ENCODE measurements at places on chromosomes 5 and 9.

DNA sequence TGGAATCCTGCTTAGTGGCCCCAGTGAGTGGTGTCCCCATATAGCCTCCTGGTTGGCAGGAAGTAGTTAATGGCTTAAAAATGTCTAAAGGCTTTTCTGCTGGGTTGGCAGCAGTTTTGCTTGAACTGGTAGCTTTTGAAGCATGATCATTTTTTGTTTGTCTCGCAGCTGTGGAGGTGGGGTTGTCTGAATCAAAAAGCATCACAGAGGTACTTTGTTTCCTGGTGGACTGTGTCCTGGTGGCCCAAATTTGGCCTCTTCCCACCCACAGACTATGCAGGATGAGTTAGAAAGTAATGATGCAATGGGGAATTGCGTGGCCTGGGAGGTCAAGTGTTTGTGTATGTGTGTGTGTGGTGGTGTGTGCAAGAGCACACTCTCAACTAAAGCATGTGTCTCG, 322.7 kb downstream of the ARHGEF28 start:
- no peak for DNase-seq

GRCh38 chr9:27924502-27924901, 351.2 kb upstream of the C9orf72 start:
- no peak for DNase-seq

GRCh38 chr9:116566677-116567488, 120.2 kb upstream of the TRIM32 start:
- no peak for DNase-seq

DNA sequence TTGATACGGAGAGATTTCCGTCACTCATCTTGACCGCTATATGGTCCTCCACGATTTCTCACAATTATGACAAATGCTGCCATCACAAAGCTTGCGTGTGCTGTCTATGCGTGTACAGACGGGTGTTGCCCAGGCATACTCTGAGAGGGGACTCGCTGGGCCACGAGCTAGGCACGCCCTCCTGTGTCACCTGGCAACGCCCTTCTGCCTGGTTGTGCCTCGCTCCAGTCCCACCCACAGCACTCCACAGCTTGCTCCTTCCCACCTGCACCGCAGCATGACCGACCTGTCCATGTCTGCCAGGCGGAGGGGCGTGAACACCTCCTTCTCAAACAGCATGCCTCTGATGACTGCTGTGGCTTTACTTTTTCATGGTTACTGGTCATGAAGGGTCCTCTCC, 55.6 kb downstream of the CAMSAP1 start:
- no peak for DNase-seq

DNA sequence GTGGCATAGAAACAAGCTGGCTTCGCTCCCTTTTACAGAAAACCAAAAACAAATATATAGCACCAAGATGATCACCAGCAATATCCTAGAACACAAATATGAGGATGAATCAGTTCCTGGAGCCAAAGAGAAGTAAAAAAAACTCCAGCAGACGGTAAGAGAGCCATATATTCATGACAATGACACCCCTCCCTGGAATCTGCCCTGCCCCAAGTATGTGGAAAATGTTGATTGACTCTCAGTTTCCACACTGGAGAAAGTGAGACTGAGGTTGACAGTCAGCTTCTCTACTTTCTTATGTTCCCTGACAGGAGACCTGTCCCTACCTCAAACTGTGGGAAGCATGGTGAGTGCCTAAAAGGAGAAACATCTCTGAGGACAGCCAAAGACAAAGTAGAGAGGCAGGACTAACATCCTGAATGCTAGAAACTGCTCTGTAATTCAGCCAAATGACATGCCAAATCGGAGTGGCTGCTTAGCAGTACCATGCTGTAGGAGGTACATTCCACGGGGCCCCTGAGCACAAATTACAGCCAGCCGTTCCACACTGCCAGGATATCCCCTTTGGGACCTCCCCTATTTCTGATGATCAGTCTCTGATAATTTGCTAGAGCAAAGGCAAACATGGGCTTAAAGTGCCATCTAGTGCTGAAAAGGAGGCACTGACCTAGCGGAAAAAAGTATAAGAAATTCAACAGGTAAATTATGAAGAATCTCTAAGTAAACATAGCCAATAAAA, 424.0 kb upstream of the RGMB start:
- DNase-seq: no peak

GRCh38 chr5:14676320-14676719, 11.8 kb downstream of the OTULIN start:
- no peak for DNase-seq

DNA sequence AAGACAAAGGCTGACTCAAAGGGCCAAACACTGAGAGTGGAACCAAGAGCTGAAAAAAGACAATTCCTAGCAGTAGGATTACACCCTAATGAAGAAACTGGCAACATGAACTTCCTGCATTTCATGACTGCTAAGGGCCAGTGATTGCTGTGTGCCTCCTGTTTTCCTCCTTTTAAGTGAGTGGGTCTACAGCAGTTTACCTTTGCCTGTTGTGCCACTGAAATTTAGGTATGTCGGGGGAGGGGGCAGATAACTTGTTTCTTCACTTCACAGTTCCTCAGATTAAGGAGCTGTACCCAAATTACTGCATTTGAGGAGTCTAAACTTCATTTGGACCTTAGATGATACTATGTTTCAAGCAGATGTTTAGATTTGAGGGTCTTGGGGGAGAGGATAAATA, 191.7 kb downstream of the MCTP1 start:
- no peak for DNase-seq

GRCh38 chr9:37914701-37915358, 10.9 kb upstream of the SLC25A51 start:
- no peak for DNase-seq

DNA sequence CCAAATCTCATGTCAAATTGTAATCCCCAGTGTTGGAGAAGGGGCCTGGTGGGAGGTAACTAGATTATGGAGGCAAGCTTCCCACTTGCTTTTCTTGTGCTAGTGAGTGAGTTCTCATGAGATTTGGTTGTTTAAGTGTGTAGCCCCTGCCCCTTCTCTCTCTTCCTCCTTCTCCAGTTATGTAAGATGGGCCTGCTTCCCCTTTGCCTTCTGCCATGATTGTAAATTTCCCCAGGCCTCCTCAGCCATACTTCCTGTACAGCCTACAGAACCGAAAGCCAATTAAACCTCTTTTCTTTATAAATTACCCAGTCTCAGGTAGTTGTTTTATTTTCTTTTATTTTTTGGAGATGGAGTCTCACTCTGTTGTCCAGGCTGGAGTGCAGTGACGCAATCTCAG, 18.2 kb upstream of the TXNDC8 start:
- no peak for DNase-seq

GRCh38 chr9:103816146-103816545, 278.0 kb upstream of the SMC2 start:
- DNase-seq: no peak

DNA sequence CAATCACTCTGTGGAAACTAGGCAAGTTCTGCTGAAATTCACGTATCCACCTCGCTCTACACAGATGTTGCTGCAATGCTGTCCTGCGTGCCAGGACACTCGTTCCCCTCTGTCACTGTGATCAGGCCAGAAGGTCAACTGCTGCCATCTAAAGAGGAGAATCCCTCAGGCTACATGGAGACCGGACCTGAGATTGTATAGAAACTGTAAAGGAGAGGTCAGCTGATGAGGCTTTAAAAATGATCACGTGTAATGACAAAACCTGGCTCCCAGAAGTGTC, 80.1 kb downstream of the PRRT1B start:
- no peak for DNase-seq

- DNase-seq: no peak
These were observed 11.9 kb downstream of the C1QTNF3 start for GRCh38 chr5:34031117-34031516.

- no peak for DNase-seq
These were observed 220.1 kb downstream of the MEF2C start for GRCh38 chr5:88662846-88663245.

GRCh38 chr5:176899296-176899891, at the start of gene HK3:
HK3 (minus strand) TSS chr5:176899346; CDS start chr5:176896159, 3,187 bp downstream.
- no peak for DNase-seq

DNA sequence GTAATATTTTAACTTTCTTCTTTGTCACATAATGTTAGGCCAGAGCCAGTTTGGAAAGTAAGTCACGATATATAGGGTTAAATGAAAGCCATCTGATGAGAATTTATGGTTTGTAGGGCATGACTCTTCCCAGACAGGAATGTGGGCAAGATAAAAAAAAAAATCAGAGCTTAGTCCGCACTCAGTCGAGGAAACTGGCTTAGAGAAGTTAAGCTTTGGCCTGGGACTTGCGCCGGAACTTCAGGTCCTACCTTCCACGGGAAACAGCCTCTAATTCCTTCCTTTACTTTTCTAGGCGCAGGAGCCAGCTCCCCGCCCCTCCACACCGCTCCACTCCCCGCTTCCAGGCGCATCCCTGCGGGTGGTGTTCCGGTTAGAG, 475 bp downstream of the DDX31 start:
- DNase-seq: no peak

DNA sequence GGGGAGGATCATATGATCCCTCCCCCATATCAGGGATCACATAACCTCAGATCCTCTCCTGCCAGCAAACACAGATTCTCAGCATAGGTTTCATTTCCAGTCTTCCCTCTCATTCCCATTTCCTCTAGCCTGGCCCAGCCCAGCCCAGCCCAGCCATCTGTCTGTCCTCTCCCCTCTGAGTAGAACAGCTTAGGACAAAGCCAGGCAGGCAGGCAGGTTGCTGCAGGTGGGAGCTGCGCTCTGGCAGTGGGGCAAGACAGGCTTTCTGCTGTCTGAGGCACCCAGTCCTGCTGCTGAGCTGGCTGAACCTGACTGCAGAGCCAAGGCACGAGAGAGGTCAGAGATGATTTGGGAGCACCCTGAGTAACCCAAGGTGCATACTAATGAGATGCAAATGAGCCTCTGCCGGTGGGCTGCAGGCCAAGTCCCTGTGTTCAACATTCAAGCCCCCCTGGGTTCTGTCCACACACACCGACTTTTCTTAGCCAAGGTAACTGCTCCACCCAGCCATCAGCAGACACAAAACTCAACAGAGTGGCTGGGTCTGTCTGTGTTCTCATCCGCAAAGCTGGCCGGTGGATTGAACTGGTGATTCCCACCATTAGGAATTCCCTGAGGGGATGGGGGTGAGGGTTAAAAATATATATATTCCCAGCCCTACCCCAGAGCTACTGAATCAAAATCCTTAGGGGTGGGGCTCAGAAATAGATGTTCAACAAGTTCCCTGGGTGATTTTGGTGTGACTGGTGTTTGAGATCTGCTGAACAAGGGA, 9.1 kb downstream of the FAT2 start:
- DNase-seq: no peak

DNA sequence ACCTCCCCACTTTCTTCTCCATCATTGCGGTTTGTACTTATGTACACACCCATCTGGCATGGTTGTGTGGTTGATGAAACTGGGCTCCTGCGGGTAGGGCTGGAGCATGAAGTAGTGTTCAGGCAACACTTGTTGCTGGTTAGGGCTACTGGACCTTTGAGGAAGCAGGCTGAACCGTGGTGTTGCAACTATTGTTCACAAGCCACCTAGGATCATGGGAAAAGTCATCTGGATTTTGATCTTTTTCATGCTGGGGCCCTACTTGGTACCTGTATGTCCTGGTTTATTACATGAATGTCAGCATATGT, 40.1 kb upstream of the TIFAB start:
- no peak for DNase-seq

DNA sequence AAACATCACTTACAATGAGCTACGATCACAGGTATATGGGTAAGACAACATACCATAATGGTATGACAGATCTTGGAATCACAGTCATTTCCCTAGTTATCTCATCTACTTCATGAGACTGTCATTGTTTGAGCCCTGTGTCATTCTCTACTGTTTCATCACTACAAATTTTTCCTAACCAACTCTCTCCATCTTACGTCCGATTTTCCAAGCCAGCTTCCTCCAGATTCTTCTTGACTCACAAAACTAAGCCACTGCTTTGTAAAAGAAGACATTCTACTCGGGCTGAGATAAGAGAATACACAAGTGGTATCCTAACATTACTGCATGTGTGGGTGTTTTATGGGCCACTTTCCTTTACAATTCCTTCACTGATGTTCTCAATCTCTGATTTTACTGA, 49.6 kb downstream of the SERINC5 start:
- DNase-seq: no peak

- no peak for DNase-seq
These were observed 7.9 kb upstream of the ESM1 start for GRCh38 chr5:54993318-54993717.

GRCh38 chr9:74721696-74722660, 165.7 kb downstream of the TRPM6 start:
- DNase-seq: no peak

DNA sequence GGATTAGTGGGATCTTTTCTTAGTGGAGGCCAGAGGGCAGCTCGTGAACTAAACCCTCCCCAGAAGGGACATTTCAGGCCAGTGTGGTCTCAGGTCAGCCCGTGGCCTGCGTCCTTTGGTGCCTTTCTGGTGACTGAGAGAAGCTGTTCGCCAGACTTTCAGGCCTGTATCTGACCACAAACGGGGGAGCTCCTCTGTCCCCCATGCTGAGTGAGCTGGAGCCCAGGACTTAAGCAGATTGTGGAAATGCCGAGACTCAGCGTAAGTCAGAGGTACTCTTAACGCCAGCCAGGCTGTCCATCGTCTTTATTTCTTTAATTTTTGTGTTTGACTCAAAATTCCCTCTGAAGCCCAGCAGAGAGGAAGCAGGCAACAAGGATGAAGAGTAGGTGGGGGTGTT, 54.8 kb upstream of the NCS1 start:
- no peak for DNase-seq

GRCh38 chr9:81499021-81499454, 190.3 kb downstream of the TLE1 start:
- DNase-seq: no peak

GRCh38 chr9:38019731-38020130, 49.3 kb downstream of the SHB start:
- DNase-seq: no peak

- DNase-seq: no peak
These were observed 1.9 kb upstream of the PURA start for GRCh38 chr5:140111859-140112551.

DNA sequence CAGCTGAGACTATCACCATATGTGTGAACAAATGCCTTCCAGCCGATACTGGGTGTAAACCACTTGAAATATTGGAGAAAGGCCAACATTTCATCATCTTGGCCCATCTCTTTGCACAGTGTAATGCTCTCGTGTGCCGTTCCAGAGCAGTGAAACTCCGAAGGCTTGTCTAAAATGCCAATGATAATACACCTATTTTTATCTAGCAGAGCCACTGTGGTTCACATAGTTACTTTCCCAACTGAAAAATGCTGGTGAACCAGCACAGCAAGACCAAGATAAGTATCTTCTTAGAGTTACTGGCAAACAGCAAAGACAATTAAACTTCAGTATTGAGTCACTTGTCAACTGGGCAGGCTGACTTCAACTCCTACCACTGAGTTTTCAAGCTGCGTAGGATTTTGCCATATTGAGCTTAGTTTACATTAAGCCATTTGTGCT, 379.9 kb upstream of the ACTBL2 start:
- no peak for DNase-seq

GRCh38 chr5:14187660-14188059, 44.5 kb downstream of the TRIO start:
- DNase-seq: no peak

DNA sequence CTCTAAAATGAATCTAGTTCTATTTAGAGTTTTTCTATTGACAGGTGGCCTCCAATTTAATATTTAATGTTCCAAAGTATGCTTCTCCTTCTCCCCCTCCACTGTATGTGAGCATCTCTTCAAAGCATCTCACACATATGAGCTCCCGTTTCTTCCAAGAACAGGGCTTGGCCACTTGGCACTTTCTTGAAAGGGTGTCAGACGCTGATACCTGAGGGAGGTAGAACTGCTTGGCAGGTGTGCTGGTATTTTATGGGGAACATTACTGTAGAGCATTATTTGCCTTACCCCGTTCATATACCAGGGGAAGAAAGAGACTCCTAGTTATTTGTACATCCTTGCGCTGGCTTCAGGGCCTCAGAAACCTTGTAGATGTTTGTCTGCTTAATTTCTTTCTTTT, 1.9 kb downstream of the RCL1 start:
- no peak for DNase-seq
